ENCODE measurements at places on chromosomes 13 and 19.

DNA sequence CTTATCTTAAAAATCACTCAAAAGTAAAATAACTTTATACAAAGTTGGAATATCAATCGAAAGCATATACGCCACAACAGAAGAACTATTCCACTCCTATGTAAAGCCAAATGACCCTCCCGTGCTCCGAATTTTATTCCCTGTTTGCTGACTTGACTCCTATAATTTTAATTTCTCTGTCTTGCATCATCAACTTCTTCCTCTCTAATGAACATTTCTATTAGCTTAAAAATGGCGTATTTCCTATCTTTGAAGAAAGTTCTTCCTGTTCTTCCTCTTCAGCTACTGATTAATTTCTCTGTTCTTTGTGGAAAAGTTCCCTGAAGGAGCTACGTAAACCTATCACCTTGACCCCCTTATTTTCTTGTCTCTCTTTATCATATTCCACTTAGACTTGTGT is 389.3 kb downstream of the LMO7 start:
- DNase-seq = no peak

DNA sequence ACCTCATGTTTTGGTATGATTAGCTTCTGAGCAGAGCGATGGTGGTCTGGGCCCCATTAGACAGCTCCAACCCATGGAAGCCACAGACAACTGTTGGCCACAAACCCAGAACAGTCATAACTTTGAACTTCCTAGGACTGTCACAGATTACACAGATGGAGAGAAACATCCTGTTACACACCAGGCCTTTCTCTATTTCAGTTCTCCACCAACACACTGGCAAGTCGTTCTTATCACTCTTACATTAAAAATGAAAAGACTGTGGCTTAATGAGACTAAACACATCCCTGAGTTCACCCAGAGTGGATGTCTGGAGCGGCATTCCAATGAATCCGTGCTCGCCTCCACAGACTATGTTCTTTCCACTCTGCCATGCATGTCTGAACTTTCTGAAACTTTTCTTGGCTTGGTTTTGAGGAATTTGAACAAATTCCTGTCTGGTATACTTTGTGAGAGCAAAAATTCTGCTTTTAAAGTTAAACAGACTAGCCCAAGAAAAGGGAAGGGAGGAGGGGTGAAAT is 109.1 kb downstream of the NALCN start:
- no peak for DNase-seq

DNA sequence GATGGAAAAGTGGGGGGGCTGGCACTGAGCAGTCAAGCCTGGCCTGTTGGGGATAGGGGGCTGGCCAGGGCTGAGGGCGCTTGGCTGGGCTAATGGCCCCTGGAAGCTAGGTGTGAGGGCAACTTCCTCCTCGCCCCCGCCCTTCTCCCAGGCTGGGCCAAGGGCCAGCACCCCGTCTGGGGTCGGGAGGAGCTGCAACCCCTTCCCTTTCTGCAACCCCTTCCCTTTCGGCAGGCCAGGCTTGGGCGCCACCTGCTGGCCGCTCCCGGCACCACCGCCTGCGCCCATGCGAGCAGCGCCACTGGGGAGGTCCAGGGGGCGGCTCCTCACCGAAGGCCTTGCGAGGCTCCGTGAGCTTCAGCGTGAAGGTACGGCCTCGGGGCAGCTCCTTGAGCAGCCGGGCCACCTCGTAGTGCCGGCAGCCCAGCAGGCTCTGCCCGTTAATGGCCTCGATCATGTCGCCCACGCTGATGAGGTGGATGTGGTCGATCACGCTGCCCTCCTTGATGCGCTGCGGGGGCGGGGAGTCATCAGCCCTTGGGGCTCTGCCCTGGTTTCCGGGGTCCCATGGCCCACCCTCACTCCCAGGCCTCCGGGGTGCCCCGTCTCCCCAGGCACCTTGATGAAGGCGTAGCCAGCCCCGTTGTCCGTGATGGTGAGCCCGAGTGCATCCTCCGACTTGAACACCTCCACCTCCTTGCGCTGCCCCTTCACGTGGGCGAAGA is 5.0 kb upstream of the PTGER1 start:
- DNase-seq = no peak

GRCh38 chr13:27765650-27766049 is 26.6 kb upstream of the GSX1 start:
- no peak for DNase-seq

GRCh38 chr13:60514891-60515290 is 117.9 kb downstream of the TDRD3 start:
- DNase-seq = no peak

- no peak for DNase-seq
Measured at GRCh38 chr13:29999492-30000369, 149.3 kb upstream of the UBL3 start.

DNA sequence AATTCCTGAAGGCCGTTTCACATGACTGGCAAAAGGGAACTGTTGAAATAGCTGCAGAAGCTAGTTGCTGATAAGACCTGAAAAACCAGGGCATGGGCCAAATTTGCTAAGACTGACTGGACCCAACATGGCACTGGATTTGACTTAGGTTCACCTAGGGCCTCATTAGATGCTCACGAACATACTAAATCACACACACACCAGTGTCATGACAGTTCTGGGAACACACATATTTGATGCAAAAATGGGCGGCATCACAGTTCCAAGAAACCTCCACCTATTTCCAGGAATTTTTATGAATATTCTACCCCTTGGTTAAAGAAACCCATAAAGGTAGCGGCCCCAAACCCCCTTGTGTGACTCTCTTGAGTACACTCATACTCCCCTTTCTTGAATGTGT is 99.6 kb upstream of the OBI1 start:
- DNase-seq = no peak

DNA sequence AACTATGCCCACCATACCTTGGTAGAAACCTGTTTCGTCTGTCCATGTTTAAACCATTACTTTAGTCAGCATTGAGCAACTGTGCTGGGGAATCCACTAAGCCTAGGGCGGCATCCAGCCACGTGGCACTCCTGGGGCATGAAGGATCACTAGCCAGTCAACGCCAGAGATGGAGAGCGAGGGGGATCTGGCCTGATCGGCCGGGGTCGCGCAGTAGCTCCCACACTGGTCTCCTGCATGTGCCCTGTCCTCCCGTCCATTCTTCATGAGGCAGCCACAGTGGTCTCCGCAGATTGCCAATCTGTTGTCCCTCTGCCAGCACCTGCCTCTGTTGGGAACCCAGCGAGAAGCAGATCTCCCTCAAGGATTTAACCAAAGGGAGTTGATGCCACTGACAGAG is 109.4 kb downstream of the DPF1 start:
- DNase-seq = no peak

- no peak for DNase-seq
Measured at GRCh38 chr13:94389604-94390351, 89.7 kb downstream of the DCT start.

DNA sequence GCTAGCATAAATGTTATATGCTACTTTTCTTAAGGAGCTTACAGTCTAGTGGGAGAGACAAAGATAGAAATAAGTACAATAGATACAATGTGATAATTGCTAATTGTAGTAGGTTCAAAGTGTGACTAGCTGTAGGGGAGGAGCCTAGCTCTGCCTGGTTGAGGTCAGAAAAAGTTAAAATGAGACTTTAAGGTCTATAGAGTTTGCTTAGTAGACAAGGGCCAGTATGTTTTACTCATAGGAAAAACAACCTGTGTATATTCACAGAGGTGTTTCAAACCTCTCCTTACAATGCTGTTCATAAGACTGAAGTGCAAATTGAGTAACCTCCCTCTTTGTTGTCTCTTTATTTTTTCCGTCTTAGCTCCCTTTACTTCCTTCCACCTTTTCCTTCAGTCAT is 56.1 kb downstream of the PDS5B start:
- DNase-seq = no peak

DNA sequence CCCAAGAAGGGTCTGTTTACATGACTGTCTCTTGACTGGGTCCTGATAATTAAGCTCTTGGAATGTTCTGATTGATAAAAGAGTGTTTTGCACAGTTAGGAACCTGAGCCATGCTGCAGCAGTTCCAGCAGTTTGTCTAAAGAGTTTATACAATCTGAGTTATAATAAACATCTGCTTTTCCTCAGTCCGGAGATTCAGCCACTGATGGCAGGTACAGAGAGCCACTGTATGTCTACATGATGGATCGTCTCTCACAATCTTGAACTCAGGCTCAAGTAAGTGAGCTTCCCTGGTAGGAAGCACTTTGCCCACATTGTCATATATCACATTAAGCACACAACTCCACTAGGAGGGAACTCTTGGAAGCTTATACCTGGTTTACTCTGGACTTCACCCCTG is 84.3 kb downstream of the UGGT2 start:
- no peak for DNase-seq

GRCh38 chr19:4776436-4777211 is 14.9 kb upstream of the FEM1A start:
- no peak for DNase-seq

DNA sequence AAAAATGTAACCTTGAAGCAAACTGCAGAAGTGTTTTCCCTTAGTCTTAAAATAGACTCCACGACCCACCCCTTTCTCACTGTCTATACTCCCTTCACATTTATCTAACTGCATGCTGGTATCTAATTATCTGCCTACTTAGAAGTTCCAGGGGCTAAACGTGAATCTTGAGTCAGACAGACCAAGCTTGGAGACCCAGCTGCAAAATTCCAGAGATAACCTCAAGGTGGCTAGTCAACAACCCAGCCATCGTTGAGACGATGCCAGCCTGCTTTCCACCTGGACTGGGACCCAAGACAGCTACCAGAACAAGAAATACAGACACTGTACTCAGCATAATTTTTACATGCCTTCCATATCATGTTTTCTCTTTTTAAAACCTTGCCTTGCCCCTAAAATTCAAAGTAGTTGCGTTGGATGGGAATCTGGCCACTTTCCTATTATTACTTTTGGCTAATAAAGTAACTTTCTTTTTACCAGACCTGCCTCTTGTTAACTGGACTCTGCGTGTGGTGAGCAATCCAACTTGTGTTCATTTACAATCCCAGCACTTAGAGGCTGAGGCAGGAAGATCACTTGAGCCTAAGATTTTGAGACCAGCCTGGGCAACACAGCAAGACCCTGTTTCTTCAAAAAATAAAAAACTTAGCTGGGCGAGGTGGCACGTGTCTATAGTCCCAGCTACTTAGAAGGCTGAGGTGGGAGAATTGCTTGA is 82.3 kb downstream of the CDADC1 start:
- DNase-seq = no peak

DNA sequence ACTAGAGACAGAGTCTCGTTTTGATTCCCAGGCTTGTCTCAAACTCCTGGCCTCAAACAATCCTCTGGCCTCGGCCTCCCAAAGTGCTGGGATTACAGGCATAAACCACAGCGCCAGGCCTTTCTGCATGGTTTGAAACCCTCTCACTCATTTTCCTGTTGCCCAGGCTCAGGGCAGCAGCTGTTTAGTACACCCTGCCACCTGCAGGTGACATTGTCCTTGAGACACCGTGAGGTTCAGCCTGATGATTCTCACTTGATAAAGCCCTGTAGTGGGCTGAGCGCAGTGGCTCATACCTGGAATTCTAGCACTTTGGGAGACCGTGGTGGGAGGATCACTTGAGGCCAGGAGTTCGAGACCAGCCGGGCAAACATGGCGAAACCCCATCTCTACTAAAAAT is 12.5 kb downstream of the IL12RB1 start:
- DNase-seq = no peak
